ENCODE measurements at places on chromosomes 6 and 20.

- no peak for DNase-seq
These were observed 4.3 kb downstream of the HLA-DMB start for GRCh38 chr6:32936239-32937152.

DNA sequence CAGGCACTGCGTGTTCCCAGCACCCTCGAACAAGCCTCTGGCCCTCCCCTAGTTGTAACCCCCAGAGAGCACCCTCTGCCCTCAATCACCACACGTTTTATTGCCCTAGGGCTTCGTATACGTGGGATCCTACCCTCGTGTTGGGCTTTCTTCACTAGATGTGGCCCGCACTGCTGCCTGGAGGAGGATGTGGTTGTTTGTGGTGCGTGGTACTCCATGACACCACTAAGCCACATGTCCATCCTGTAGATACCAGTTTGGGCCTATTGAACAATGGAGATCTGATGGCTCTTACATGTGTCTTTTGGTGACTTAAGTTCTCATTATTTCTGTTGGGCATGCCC, 17.0 kb downstream of the SLC2A4RG start:
- DNase-seq: no peak

GRCh38 chr20:38152175-38152620, 12.9 kb downstream of the TGM2 start:
- no peak for DNase-seq

GRCh38 chr6:50966986-50967385, 148.3 kb downstream of the TFAP2B start:
- no peak for DNase-seq

DNA sequence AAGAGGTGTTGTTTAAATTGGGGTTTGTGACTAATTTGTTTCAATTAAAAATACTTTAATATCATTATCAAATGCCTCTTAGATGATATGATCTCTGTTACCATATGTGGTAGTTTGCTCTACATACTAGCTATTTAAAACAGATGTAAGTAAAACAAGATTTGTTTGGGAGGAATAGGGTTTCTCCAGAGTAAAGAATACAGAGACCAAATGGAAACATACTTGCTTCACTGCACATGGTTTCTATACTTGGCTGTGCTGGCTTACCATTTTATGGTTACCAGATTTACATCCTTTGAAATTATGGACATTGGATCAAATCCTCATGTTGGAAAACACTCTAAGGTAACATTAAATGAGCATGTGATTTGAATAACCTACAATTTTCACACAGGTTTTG, 588.3 kb downstream of the CD109 start:
- no peak for DNase-seq

DNA sequence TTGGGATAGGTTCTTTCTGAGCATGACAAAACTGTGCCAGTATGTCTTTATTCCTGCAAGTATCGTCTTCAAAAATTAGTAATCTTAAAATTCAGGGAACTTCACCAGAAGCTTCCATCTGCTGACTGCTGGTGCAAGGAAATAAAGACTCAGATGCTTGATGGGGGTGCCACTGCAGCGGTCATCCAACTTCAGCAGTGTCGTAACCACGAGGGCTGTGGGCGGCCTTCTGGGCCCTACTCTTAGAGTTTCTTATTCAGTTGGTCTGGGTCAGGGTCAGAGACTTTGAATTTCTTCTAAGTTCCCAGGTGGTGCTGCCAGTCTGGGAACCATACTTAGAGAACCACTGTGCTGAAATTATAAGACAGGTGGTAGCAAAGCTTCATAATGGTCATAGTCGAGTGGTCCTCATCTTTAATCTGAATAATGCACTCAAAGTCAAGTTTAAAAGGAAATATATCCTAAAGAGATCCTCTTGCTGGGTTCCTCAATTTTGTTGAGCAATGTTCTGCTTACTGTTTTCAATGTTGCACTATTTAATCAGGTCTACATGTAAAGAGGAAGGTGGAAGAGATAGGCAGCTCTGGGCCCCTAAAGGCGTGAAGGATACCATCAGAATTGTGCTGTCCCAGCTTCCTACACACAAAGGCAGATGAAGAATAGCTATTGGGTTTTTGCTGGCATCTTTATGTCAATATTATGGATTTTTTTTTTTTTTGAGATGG, 165.4 kb upstream of the GMDS start:
- no peak for DNase-seq

DNA sequence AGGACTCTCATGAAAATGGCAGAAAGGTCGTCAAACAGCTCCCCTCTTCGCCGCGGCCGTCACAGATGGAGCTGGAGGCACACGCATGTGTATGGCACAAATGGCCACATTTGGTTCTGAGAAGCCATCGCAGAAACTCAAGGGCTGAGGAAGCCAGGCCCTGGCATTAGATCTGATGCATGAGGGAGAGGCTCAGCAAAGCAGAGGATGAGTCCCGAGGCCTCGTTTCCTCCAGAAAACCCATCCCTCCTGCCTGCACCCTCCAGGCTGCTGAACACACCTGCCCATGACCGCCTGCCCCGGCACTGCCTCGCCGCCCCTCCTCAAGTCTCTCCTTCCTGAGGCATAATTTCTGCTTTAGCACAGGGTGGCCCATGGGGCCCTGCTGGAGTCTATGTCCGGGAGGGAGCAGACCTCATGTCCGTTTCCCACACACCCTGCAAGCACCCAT, 240.3 kb downstream of the DLL1 start:
- DNase-seq: no peak

GRCh38 chr20:13255356-13255755, 34.3 kb downstream of the ISM1 start:
- DNase-seq: no peak

DNA sequence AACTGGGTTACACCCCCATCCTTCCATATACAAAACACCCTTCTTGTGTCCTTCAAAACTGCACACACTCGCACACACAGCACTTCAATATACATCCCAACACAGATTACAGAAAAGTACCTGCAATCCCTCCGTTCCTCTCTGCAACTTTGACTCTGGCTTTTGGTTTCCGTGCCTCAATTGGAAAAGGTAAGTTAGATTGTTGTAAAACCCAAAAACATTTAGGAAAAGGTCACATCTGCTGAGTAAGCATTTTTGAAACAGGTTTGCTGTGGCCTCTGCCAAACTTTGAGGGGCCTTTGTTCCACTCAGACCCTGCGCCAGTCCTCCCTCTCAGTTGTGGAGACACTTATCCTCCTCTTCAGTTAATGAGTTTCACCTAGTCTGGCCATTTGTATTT, 4.2 kb downstream of the NKX2-4 start:
- DNase-seq: no peak

- DNase-seq: no peak
These were observed 747.3 kb downstream of the COL12A1 start for GRCh38 chr6:74458536-74458935.

DNA sequence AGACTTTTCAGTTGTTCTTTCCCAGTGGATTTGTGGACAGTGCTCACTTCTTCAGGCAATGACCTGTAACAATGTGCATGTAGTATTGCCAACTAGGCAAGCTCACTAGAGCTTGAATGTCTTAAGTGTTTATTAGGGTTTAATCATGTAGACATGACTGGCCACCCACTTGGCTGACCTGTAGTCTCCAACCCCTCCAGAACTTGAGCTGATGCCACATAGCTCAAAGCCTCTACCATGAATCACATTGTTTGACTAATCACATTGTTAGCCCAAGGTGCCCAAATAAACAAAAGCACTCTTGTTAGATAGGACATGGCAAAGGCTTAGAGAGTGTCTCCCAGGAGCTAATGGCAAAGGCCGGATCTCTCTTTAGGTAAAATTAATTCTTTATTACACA, 272.7 kb downstream of the GRIK2 start:
- peak; percentile 43 for DNase-seq

DNA sequence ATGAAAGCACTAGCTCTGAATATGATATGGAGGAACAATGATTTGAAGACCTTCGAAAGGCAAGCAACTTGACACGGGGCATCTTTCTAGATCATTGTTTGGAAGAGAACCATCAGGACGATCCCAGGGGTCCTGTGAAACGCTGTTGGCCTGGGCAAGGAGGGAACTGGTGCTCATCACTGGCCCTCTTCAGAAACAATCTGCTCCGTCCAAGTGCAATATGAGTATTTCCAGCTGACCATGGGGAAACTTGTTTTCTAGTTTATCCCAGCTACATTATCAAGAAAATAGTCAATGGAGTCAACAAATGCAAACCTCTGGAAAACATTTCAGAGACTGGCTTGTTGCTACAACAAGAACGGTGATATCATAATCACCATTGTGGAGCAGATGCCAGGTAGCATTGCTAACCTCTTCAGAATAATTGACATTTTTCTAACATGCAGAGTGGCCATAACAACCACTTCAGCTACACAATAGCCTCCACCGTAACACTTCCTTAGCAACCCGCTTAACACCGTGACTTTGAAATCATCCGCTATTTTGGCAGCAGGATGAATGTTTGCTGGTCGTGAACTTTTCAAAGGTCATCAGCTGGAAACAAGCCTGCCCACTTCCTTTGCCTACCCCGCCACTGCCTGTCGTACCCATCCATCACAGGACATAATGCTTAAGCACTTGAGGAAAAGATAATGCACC, 112.0 kb upstream of the PDE10A start:
- no peak for DNase-seq

DNA sequence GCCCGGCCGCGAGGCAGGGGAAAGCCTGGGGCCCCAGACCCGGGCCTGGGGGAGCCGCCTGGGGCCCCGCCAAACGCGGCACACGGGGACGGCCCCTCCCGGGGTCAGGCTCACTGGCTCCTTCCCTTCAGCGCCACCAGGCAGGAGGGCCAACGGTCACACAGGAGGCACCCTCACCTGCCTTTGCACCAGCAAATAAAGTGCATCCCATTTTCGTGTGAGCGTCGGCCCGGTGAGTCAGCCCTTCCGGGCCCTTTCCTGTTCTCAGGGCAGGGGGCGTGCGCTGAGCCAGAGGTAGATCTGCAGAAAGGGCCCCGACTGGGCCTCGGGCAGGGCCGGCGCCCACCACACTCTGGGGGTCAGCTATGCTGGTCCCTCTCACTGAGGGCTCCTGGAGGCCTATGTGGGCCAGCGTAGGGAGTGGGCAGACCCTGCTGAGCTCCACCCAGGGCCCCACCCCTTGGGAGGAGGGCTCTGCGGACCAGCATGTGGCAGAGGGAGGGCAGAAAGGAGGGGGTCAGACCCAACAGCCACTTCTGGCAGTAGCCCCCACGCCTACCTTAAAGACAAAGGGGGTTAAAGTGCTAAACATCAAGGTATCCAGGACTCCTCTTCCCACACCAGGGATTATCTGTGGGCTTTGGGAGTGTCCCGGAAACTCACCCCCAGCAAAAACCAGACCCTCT, 931 bp upstream of the UCKL1 start:
- no peak for DNase-seq

- no peak for DNase-seq
These were observed 76.5 kb upstream of the RGS17 start for GRCh38 chr6:153207617-153208016.
